ENCODE measurements at places on chromosomes 4 and X. TPM values are rescaled to one million over a fixed set of nuclear protein-coding genes. Genes with fewer than 3 reads are reported as not detected.
A peak's percentile ranks its signal among the peaks of the same experiment; 100 is the strongest.

GRCh38 chr4:41406113-41406516 lies 131.8 kb upstream of the LIMCH1 start:
- no peak for DNase-seq

DNA sequence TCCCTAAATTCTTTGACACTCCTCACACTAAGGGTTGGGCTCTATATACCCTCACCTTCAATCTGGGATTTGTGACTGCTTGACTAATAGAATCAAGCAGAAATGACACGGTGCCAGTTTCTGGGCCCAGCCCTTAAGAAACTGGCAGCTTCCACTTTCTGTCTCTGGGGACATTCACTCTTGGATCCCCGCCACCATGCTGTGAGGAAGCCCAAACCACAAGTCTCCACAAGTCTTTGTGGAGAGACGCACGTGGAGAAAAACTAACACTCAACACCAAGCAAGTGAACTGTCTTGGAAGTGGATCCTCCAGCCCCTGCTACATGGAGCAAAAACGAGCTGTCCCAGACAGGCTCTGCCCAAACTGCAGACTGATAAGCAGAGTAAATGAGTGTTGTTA lies 1.1 kb upstream of the EDNRA start:
- DNase-seq = no peak

Gene CFAP99
- total RNA-seq = 0.85 TPM

- peak; percentile 14 for DNase-seq
Measured at GRCh38 chr4:26067035-26067434, 153.0 kb downstream of the SMIM20 start.

- no peak for DNase-seq
Measured at GRCh38 chr4:105933083-105933482, 37.8 kb downstream of the NPNT start.

DNA sequence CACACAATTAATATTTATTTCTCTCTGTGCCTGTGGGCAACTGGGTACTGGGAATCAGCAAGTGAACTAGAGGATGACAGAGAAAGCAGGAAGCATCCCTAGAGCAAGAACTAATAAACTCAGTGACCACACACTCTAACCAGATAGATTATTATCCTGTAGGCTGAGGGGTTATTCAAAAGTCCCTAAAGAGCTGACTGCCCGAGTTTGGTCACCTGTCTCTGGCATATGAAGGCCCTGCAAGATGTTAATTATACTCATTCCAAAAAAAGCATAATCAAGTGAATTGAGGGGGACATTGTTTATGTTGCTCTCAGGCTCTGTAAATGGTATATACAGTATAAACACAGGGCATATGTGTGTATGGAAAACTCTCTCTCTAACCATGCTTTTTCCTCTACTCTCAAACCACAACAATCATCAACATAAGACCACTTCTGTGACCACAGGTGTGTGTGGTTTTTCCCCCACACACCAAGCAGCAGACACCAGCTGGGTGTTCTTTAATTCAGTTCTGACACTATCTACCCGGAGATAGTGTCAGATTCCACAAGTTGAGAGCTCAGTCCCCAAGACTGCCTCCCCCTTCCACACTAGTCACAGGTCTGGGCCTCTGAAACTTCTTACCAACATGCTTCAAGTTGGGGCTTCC lies 6.2 kb upstream of the HPSE start:
- no peak for DNase-seq

Gene MAGEE2
- not detected for total RNA-seq
